ENCODE measurements at places on chromosomes 12 and 14. TPM values are rescaled to one million over a fixed set of nuclear protein-coding genes. Genes with fewer than 3 reads are reported as not detected.

DNA sequence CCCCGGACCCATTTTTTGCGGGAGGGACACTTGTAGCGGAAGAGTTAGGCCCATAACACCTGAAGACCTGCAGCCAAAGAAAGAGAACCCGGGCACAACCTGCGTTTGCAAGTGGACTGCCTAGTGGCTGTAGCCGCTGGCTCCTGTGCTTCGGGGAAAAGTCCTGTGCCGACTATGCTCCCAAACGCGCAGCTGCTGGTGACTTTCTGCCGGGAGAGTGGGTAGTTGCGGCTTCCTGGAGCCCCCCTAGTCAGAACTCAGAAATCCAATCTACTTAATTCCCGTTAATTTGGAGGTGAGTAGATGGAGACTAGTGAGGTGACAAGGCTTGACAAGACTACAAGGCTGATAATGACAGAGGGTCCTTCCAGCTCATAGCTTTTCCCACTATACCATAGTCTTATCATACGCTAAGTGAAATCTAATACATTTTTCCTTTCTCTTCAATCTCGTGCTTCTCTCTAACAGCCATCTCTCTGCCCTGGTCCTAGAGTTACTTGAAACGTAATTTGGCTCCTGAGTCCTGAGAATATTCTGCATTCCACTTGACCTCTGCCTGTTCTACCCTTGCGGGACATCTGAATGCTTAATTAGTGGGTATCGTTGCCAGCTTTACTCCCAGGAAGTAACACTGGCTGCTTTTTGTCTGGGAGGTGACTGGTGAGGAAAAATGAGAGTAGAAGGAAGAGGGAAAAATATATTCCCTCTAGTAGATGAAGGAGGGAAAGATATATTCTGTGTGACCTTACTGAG lies 556 bp downstream of the MTHFD1 start:
- ATAC-seq: peak; percentile 19

- no peak for ATAC-seq
These were observed 2.0 kb downstream of the ANO4 start for GRCh38 chr12:100796621-100797020.

GRCh38 chr12:105267711-105268110 lies 31.7 kb upstream of the APPL2 start:
- ATAC-seq: no peak

ATF7 gene
- 29.7 TPM for total RNA-seq

GRCh38 chr14:54603362-54603761 lies 36.4 kb downstream of the SAMD4A start:
- no peak for ATAC-seq

CYP27B1 gene
- 1.6 TPM for total RNA-seq

C12orf56 gene
- total RNA-seq: 3.3 TPM

KRT78 gene
- 291 TPM for total RNA-seq

- ATAC-seq: no peak
These were observed 13.7 kb upstream of the TCTN2 start for GRCh38 chr12:123657211-123657610.

NEDD1 gene
- total RNA-seq: 11.2 TPM

GRCh38 chr12:110104188-110105094 lies 19.7 kb upstream of the IFT81 start:
- ATAC-seq: no peak

EXOC3L4 gene
- total RNA-seq: 0.20 TPM

PRIMA1 gene
- total RNA-seq: 1.8 TPM

DNA sequence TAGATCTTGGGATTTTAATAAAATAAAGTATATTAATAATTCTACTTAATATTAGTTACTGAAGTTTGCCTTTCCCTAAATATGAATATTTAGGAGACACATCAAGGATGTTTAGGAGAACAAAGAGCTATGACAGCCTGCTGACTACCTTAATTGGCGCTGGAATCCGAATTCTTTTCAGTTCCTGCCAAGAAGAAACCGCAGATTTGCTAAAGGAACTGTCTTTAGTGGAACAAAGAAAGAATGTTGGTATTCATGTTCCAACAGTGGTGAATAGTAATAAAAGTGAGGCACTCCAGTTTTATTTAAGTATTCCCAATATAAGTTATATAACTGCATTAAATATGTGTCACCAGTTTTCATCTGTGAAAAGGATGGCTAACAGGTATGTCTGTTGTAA lies 54.5 kb downstream of the MIS18BP1 start:
- no peak for ATAC-seq

KRT81 gene
- total RNA-seq: not detected

DNA sequence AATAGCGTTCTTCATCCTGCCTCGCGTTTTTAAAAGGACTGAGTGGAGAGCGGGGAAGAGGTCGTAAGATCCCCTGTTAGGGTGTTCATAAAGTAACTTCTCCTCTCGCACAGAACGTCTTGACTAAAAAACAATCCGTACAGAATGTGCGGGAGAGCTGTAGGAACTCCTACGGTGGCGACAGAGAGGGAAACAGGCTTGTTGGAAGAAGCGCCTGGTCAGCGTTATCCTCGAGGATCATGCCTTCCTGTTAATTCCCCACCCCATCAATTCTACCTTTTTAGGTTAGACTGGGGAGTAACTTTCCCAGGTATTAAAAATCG lies 399 bp upstream of the WASHC4 start:
- peak; percentile 34 for ATAC-seq

All from esophagus mucosa (tissue), 1 donor.